Cerebellum (tissue), 4 donors: ENCODE measurements at places on chromosomes 11 and 22.
A peak's percentile ranks its signal among the peaks of the same experiment; 100 is the strongest.

DNA sequence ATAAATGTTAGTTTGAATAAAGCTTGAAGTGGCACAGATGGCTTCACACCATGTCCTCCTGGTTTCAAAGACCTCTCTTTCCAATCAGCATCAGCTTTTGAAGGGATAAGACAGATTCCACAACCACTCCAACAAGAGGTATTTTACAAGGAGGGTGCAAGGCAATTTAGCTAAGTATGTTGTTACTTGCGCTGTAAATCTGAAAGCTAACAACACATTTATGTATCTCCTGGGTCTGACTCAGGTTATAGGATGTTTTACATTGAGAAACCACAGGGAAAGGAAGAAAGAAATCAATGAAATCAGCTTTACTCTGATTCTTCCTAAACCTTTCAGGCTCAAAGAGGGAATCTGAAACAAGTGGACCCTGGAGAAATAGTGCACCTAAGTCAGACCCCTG is 12.1 kb downstream of the CWC15 start:
- DNase-seq: no peak

GRCh38 chr11:35488117-35488516 is 37.3 kb downstream of the PAMR1 start:
- DNase-seq: no peak

DNA sequence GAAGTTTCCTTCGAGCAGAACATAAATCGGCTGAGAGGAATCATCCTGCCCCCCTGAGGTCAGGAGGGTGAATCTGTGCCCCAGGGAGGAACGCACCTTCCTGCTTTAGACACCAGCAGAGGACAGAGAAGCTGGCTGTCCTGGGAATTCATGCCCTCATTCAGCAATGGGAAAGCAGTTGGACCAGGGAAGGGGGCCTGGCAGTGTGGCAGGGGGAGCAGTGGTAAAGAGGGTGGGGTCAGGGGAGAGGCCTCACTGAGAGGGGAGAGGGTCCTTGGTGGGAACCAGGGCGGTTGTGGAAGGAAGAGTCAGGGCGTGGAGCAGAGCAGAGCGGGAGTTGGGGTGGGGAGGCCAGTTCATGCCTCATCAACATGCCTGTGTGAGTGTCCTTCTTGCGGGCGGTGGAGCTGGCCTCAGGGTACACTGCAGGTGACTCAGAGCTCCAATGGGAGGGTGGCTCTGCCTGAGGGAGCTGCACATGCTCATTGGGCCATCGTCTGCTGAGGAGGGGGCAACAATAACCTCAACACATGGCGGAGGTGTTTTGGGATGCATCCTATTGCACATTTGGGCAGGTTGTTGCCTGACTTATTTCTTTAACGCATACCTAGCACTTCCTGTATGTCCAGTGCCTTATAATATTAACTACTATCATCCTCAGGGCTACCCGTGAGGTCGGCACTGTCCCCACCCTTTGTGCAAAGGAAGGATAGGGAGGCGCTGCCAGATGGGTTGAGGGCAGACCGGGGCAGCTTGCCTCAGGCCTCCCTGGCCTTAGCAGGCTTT is 23.2 kb downstream of the MED15 start:
- DNase-seq: no peak

DNA sequence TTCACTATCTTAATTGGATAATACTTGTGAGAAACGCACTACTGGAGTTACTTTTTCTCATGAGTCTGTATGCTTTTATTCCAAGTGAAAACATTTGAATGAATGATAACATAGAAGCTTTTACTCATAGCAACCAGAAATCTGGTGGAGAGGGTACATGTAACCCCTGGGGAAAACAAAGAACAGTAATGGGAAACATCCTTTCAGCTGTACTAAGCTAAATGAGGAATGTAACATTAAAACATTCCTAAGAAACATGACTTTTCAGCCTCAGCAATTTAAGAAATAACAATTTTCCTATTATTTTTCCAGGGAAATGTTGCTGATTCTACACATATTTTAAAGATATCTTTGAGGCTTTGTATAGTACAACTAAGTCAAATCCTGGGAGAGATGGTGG is 97.2 kb upstream of the CEP126 start:
- no peak for DNase-seq

- DNase-seq: no peak
Measured at GRCh38 chr11:78938971-78939370, 364.3 kb upstream of the NARS2 start.

DNA sequence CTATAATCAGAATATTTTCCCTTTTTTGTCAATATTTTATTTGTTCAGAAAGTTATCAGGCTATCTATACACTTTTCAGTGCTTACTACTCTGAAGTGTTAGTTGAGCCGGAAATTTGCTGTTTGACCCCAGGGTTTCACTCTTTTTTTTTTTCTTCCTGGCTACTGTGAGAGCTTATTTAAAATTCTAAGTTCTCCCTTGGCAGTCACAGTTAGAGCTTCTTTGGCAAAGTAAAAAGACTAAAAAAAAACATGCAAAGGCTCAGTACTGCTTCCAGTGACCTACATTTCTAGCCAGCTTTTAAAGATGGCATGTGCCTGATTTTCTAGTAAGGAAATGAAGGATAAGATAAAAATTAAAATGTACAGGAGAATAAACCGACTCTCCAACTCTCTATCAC is 48.4 kb downstream of the ELP4 start:
- peak; percentile 49 for DNase-seq

- no peak for DNase-seq
Measured at GRCh38 chr22:44452531-44453420, 45.3 kb downstream of the RTL6 start.

DNA sequence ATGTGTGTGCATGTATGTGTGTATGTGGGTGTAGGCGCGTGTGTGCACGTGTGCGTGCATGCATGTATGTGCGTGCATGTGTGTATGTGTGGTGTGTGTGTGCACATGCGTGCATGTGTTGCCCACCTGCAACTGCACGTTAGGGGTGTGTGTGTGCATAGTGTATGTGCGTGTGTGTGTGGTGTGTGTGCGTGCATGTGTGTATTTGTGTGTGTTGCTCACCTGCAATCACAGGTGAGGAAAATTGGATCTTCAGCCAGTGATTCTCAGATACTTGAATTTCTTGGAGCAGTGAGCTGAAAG is 54.3 kb downstream of the ST14 start:
- DNase-seq: no peak

GRCh38 chr11:2975594-2975993 is 16.5 kb downstream of the NAP1L4 start:
- no peak for DNase-seq

DNA sequence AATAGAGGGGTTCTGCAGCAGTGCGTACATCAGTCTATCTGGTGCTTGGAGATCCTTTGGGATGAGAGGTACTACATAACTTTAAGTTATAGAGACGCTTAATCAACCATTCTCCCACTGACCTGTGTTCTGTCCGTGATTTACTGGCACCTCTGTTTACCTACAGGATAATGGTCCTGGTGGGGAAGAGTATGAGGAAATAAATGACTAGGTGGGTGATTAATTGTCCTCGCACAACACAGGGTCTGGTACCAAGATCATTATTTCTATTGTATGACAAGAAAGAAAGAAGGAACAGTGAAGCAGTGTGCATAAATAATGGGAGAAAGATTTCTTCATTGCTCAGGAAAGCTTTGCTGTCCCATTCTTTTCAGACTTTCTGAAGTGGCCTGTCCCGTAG is 32.8 kb upstream of the FJX1 start:
- DNase-seq: no peak

GRCh38 chr11:46343520-46343919 is 3.7 kb upstream of the DGKZ start:
- DNase-seq: no peak

DNA sequence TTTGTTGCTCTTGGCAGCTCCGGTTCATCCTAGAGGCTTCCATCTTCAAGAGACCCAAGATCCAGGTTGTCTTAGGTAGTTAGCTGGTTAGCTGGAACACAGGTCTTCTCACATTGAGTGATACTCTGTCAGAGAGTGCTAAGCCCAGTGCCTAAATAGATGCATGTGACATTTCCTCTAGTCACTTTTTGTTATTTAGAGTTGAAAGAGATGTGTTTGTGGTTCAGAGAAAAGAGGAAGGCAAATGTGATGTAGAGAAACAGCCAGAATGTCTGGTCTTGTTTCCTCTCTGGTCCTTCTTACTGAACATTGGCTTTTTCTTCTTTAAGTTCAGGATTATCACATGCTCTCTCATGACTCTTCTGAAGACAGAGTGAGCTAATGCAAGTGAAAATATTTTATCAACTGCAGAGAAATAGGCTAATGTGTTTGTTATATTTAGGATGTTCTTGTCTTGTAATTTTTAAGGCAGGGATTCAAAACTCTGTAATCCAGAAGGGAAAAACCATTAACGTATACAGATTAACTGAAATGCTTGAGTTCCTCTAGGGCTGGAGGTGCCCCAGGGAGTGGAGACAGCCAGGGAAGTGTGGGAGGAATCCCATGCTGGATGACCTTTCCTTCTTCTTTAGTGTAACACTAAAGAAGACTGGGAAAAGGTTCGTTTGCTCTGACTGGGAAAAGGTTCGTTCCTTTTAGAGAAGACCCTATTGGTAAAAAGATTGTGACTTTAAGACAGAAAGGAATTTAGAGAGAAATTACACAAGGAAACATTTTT is 75.4 kb downstream of the SWAP70 start:
- DNase-seq: no peak

DNA sequence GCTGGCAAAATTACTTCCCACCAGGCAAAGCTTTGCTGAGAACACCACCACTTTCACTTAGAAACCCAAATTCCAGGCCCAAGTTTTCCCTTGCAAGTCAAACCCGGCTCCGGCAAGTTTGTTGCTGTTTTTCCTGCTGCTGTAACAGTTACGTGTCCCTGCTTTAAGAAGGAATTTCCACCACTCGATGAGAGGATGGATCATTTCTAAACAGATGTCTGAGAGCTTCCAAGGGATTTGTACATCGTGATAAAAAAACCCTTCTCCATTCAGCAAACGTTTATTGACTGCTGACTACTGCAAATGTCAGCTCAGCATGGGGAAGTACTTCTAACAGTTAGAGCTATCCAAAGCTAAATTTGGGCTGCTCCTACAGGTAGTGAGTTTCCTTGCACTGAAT is 19.7 kb downstream of the P2RX3 start:
- no peak for DNase-seq

- DNase-seq: no peak
Measured at GRCh38 chr11:35045236-35045820, 93.6 kb upstream of the CD44 start.

GRCh38 chr11:104798789-104799188 is 99.5 kb downstream of the CASP12 start:
- DNase-seq: no peak

DNA sequence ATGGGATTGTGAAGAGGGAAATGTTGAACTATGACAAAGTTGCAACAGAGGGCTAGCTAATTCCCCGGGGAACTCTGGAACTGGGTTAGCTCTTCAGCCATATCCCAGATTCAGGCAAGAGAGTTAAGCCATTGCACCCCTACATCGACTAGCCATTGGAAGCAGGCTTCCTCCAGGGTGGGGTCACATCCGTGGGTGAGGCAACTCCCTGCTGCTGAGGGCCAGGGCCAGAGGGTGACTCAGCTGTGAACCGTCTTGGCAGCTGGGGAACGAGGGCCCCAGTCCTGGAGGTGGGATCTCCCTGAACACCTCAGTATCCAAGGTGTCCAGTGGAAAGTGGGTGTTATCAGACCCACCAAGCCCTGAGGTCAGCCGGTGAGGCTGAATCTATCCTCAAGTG is 41.1 kb downstream of the RPS6KA4 start:
- DNase-seq: no peak

- no peak for DNase-seq
Measured at GRCh38 chr11:115709297-115709696, 205.1 kb upstream of the CADM1 start.

DNA sequence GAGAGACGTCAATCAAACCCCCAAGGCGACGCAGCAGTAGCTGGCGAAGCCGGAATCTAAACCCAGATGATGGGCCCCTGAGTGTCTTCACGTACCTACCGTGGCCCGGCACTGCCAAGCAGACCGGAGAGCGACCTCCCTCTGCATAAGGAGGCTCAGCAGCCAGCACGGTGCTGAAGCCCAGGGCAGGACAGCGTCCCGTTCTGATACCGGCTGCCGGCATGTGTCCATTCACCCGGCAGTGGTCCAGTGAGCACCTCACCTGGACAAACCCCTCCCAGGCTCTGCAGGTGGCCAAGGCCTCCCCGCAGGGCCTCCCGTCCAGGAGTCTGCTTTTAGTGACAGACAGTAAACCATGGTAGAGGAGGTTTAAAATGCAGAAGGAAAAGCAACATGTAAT is 142.0 kb downstream of the BRD1 start:
- no peak for DNase-seq

- DNase-seq: no peak
Measured at GRCh38 chr11:124657904-124658303, 15.6 kb downstream of the SIAE start.

DNA sequence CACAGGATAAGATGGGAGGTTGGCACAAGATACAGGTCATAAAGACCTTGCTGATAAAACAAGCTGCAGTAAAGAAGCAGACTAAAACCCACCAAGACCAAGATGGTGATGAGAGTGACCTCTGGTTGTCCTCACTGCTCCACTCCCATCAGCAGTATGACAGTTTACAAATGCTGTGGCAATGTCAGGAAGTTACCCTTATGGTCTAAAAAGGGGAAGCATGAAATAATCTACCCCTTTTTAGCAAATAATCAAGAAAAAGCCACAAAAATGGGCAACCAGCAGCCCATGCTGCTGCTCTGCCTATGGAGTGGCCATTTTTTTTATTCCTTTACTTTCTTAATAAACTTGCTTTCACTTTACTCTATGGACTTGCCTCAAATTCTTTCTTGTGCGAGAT is 8.7 kb upstream of the PIWIL4 start:
- DNase-seq: no peak

GRCh38 chr11:111047374-111047773 is 198.2 kb upstream of the POU2AF2 start:
- DNase-seq: no peak

DNA sequence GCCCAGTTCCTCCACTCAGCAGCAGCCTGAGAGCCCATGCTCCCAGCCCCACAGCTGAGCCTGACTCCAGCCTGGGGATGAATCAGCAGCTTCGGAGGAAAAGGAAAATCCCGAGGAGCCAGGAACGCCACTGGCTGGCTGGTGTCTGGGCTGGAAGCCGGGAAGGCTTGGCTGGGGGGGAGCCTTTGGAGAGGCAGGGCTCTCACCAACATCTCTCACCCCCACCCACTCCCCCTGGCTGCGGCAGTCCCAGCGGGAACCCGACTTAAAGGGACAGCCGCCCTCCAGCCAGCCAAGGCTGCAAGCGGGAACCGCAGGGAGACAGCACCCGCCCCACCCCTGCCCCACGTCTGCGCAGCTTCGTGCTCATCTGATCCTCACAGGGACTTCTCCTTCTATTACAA is 28.4 kb downstream of the KIAA0930 start:
- DNase-seq: peak; percentile 54

- peak; percentile 43 for DNase-seq
Measured at GRCh38 chr22:50600967-50601668, 525 bp downstream of the MAPK8IP2 start.
